ENCODE measurements at places on chromosomes 5 and 9. TPM values are rescaled to one million over a fixed set of nuclear protein-coding genes. Genes with fewer than 3 reads are reported as not detected.

GRCh38 chr5:67333171-67333570 lies 136.6 kb upstream of the CD180 start:
- DNase-seq, result no peak

CCNJL gene
- not detected for total RNA-seq

FCHO2 gene
- 6.1 TPM for total RNA-seq

DNA sequence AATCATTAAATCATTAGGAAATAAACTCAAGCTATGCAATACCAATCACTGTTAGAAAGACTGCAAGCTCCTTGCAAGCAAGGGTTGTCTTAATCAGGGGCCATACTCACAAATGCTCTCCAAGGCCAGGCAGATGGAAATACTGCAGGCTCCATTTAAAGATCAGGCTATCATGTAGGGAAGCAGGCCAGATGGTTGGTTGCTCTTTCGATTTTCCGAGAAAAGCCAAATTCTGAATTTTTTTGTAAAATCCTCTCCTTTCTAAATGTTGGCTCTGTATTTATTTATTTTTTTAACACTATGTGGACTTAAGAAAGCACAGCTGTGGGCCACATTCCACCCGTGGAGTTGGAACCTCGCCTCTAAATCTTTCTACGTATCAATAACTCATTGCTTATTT lies 127.1 kb downstream of the GLIS3 start:
- DNase-seq, result no peak

- DNase-seq, result no peak
These were observed 193.8 kb downstream of the SLIT3 start for GRCh38 chr5:169106911-169107706.

- DNase-seq, result no peak
These were observed 120.7 kb upstream of the SLIT3 start for GRCh38 chr5:169421677-169422076.

- DNase-seq, result no peak
These were observed 23.1 kb downstream of the NIM1K start for GRCh38 chr5:43215073-43215631.

- DNase-seq, result no peak
These were observed 2.4 kb upstream of the DMRT2 start for GRCh38 chr9:1047591-1048230.

CENPK gene
- total RNA-seq, result 13.6 TPM

GRCh38 chr5:133930061-133930812 lies 38.2 kb downstream of the C5orf15 start:
- DNase-seq, result peak; percentile 58

GRCh38 chr5:64201996-64202395 lies 36.4 kb downstream of the RNF180 start:
- DNase-seq, result no peak

- peak; percentile 33 for DNase-seq
These were observed 13.5 kb downstream of the IL12B start for GRCh38 chr5:159316519-159317383.

PCDHGA8 gene
- not detected for total RNA-seq

PPIC gene
- not detected for total RNA-seq

PROB1 gene
- 1.2 TPM for total RNA-seq

DNA sequence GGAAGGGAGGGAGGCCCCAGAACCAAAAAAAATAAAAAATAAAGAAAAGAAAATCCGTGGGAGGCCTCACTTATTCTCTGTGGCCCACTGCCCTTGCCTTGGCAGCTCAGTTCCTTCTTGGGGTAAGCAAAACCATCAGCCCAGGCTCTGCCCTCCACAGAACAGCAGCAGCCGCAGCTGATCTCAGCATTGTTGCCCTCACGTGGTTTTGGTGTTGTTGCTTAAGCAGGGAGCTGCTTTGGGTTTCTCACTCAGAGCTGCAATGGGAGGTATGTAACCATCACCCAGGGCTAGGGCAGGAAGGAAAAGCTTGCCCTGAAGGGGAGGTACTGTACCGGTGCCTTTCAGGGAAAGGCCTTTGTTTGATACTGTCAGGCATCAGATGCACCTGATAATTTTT lies 374.7 kb upstream of the WWC1 start:
- DNase-seq, result no peak

CDHR2 gene
- 2.9 TPM for total RNA-seq

SPATA9 gene
- not detected for total RNA-seq

TEX48 gene
- total RNA-seq, result not detected

DNA sequence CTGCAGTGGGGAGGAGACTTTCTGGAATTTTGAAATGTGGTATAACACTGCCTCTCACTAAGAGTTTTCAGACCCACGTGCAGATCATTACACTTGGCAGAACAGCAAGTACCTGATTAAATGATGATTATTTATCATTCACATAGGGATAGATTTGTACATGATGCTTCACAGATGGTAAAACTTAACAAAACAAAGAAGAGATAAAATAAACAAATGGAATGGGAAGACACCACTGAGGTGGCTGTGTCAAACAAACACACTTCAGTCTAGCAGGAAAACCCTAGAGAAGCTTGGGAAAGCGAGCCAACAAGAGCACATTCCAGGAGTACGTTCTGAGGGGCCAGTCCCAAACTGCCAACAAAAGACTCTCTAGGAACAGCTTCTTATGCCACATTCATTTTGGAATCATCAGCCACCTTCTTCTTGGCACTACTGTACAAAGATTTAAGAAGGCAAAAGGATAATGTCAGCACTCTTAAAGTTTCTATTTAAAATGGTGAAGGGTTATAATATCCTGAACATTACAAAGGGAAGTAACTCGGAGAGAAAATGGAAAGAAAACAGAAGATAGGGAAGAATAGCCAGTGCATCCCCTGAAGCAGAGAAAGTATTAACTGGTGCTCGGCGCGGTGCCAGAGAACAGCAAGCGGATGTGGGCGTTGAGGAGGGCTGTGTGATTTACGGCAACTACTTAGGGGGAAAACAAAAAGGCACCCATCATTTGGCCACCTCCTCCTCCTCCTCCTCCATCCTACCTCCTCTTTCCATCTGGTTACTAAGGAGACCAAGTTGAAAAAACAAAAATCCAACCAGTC lies 1.6 kb downstream of the MED27 start:
- peak; percentile 39 for DNase-seq

SLC9A3 gene
- 3.1 TPM for total RNA-seq

GRCh38 chr5:115136294-115136693 lies 33.4 kb downstream of the TRIM36 start:
- no peak for DNase-seq

DNA sequence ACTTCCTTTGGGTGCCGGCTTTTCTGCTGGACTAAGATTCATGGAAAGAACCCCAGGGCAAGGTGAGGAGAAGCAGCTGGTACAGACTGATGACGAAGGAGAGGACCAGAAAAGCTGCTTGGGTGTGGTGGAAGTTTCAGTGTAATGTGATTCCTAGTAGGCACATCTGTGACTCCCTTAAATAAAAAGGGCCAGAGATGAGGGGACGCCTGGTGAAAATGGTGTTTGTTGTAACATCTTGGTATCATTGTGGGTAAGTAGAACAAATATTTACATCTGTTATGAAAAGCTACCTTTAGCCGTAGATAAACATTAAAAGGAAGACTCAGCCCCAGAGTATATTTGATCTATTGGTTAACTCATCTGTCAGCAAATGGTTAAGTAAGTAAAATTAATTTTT lies 33.8 kb downstream of the OTULINL start:
- DNase-seq, result no peak

JAK2 gene
- 17.0 TPM for total RNA-seq

- DNase-seq, result no peak
These were observed 97.4 kb downstream of the CACNA1B start for GRCh38 chr9:137974746-137975526.

ST8SIA4 gene
- 28.7 TPM for total RNA-seq

GRCh38 chr5:88544136-88544645 lies 275.5 kb upstream of the TMEM161B start:
- no peak for DNase-seq

SLIT3 gene
- total RNA-seq, result not detected

Data from CD4-positive, alpha-beta memory T cell (primary cell).